Bone marrow (tissue), 2 donors: ENCODE measurements at places on chromosomes 2 and 18.

DNA sequence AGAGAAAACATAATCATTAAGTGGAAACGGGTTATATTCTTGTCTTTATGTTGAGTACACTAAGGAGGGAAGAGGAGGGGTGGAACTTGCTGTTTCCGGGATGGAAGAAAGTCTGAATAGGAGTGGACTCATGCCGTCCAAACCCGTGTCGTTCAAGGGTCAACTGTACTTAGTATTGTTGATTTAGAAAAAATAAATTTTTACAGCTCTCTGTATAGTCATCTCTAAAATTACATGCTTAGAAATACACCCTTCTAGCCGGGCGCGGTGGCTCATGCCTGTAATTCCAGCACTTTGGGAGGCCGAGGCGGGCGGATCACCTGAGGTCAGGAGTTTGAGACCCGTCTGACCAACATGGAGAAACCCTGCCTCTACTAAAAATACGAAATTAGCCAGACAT is 29.4 kb downstream of the RIF1 start:
- no peak for DNase-seq

DNA sequence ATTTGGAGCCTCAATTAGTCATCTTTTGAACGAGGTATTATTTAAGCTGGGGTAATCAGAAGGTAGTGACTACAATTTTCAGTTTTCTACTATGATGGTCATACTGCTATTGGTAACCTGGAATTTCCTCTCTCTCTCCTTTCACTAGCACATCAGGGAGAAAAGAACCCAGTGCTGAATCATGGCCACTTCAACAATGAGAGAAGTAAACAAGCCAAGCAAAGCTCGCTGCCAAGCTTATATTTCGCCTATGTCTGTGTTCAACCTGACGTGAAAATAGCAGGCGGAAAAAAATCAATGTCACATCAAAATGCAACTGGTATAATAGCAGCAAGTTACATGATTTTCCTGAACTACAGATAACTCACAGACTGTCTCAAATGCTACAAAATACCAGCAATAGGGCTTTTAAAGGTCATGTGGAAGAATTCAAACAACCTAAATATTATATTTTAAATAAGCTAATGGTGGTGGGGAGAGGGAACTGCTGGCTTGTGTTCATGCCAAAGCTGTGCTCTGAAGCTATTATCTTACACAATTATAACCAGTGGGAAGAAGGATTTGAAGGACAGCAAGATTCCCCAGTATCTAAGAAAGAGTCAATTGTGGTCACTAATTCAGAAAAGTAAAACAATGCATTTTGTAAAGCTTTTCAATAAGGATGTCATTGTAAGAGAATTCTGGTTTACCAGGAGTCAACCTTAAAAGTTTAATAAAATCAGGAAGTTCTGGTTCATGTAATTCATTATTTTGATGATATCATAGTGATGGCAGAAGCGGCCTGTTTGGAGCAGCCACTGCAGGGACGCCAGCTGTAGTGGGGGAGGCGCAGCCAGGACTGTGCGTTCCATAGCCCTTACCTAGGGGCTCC is 38.0 kb downstream of the RNF152 start:
- DNase-seq, result no peak

DNA sequence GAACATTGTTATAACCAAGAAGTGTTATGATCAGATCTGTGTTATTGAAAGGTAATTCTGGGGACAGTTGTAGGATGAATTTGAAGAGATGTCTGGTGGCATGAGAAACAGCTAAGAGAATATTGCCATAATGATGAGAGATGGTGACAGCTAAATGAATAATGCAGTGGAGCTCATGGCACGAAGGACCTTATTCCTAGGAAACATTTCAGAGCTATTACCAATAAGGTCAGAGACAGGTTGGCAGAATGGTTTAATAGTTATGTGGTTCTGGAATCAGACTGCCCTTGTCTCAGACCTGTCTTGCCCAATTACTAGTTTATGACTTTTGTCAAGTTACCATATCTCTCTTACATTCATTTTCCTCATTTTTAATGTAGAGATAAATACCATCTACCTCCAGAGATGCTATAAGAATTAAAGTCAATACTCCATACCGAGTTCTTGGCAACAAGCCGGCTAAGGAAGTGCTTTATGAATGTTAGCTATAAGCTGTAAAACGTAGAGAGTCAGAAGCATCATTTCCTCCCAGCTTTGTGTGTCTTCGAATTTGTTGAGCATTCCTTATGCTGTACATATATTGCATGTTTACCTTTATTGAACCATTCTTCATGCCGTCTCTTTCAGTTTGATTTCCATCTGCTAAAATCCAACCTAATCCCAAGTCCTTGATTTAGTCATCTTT is 73.6 kb upstream of the COL5A2 start:
- DNase-seq, result no peak

- no peak for DNase-seq
Measured at GRCh38 chr2:13046557-13047165, 329.9 kb downstream of the TRIB2 start.

- no peak for DNase-seq
Measured at GRCh38 chr2:226410247-226410835, 389.3 kb downstream of the IRS1 start.

GRCh38 chr2:218963601-218964000 is 4.1 kb downstream of the CDK5R2 start:
- no peak for DNase-seq

- no peak for DNase-seq
Measured at GRCh38 chr18:51184091-51184457, 13.4 kb downstream of the MEX3C start.

DNA sequence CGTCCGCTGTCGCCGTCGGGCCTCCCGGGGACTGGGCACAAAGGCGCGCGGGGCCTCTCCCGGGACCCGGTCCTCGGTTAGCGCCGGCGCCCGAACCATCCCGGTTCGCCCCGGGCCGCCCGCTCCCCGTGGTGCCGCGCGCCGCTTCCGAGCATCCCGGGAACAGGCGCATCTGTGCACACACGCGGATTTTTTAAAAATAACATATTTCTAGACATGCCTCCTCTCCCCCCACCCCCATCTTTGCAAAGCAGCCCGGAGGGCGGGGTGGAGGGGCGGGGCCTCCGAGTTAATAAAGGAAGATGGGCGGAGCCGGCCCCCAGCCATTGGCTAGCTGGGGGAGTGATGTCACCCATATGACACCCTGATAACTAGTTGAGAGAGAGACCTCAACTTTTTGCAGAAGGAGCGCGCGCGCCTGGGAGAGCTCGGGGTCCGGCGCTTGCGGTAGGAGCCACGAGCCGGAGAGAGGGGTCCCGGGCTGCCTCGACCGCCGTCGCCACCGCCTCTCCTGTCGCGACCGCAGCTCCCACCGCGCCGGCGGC is at the start of gene SOX11:
Gene SOX11, plus strand, starts transcription at position 400 of the 545 bp plus-strand sequence. CDS start 338 bp downstream, outside the sequence.
- DNase-seq, result no peak
